Fibroblast of skin of scalp (primary cell): ENCODE measurements at places on chromosomes 1 and 21.

DNA sequence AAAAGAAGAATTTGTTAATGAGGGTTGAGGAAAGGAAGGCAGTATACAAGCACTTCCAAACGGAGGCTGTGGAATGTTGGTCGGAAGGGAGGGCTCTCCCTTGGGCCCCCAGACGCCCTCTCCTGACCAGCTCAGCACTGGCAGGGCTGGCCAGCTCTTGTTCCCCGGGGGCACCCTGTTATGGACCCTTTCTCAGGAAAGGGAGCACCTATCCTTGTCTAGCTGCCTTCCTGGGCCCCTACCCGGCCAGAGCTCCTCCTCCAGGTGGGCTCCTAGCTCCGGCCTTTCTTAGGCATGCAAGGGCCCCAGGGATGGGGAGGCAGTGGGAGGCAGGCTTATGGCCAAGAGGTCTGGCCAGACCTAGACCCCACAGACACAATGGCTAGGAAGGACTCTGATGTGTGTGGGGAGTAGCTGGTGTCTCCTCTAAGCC, 926 bp downstream of the BLACAT1 start:
- no peak for DNase-seq

DNA sequence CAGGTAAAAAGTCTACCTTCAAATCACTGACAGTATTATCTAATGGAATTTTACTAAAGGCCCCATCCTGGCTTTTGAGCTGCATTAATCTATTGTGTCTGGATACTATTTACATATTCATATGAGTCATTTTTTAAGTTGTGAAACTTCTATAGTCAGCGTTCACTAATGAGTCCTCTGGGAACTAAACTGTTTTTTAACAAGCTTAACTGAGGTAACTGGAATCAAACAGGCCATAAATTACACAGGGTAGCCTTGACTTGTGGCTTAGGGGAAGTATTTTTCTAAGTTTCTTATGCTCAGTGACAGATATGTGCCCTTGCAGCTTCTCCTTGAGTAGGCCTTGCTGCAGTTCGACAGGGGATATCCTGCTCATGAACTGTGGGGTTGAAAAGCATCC, 68.8 kb downstream of the JMJD4 start:
- no peak for DNase-seq

GRCh38 chr1:212587016-212587887, 21.3 kb upstream of the ATF3 start:
- DNase-seq: peak; percentile 86

DNA sequence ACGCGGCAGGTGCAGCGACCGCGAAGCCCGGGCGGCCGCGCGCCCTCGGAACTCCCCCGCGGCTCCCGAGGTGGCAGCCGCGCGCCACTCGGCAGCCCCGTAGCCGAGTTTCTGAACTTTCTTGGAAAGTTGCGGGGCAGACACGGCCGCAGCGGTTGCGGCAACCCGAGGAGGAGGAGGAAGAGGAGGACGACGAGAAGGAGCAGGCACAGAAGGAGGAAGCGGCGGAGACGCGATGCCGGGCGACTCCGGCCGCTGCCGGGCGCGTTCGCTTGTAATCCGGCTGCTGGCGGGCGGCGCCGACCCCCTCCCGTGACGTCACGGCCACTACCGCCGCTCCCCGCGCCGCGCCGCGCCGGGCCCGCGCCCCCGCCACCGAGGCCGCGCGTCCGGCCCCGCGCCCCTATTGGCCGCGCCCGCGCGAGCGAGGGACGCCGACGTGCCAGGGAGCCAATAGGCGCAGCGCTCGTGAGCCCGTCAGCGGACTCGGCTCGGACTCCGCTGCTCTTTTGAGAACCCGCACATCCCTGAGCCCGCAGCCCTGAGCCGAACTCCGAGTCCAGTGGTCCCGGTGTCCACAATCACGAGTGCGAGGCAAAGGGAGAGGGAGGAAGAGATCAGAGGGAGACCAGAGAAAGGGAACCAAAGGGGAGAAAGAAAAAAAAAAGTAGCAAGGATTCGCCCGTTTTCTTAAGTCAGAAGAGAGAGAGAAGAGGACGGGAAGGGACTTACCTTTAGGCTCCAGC, 736 bp upstream of the BARHL2 start:
- DNase-seq: peak; percentile 19

- peak; percentile 88 for DNase-seq
Observed at GRCh38 chr1:107100331-107100984, 40.4 kb upstream of the NTNG1 start.
